ENCODE measurements at places on chromosomes 2 and 18.

DNA sequence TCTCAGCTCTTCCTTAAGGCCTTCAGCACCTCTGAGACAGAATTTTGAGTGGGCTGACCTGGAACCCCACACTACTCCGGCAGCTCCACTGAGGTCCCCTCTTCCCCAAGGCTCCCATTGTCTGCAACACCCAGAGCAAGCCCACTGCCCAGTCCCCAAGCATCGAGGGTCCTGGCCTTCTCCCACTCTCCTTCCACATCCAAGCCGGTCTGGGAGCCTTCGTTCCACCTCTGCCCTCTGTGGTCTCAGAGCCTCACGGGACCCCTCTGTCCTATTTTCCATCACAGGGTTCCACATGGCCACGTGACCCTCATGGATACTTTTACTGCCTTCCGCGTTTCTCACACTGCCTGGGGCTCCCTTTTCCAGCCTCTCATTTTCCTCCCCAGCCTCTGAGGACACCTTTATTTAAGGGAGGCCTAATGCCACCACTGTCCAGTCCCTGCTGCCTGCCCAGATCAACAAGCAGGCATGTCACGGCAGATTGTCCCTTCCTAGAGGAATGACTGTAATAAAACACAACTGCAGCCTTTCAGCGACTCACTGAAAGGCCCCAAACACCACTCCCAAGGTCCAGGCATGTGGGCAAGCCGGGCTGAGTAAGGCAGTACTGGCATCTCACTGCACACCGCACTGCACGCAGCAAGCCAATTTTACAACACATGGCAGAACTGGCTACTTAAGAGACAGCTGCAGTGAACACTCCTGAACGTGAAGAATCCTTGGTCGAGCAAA lies 7.9 kb upstream of the SALL3 start:
- no peak for DNase-seq

DNA sequence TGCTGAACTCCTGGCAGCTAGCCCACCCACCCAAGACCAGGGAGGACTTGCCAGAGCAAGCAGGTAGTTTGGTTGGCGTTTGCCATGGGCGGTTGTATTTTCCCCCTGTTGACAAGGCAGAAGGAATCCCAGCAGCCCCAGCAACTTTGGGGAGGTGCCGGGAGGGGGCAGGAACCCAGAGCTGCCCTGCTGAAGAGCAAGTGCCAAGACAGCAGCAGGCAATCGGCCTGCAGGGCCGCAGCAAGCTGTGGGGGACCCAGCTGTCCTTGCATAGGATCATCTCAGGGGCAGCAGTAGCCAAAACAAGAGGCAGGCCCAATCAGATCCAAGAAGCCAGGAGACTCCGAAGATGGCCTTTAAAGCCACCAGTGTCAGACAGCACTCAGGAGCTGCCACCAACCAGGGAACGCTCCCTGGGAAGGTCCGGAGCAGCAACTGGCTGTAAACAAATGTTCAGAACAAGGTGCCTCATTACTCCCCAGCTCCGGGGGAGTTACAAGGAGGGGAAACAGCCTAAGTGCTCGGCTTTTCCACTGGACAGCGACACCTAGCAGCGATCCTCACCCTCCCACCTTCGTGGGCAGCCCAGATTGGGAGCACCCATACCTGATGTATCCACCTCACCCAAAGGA lies 2.1 kb downstream of the ST8SIA5 start:
- DNase-seq = no peak

- DNase-seq = no peak
These were observed 4.4 kb downstream of the ANKRD29 start for GRCh38 chr18:23658285-23658684.

GRCh38 chr2:217918308-217919024 lies 84.3 kb downstream of the TNS1 start:
- peak; percentile 62 for DNase-seq

GRCh38 chr18:49960376-49960775 lies 147.0 kb upstream of the ACAA2 start:
- no peak for DNase-seq

Measured in globus pallidus (tissue), 1 donor.